Lung (tissue), 17 donors: ENCODE measurements at places on chromosomes 12 and 14.

- no peaks in the 10 kb centered on the region for H3K4me1 ChIP-seq
- DNase-seq: no peak
- H3K4me3 ChIP-seq: no peak overlapping the region
- H3K36me3 ChIP-seq: peaks cover 8% of the 10 kb centered on the region
- no peak overlapping the region for H3K27ac ChIP-seq
These were observed 49.7 kb upstream of the SAV1 start for GRCh38 chr14:50717811-50718210.

- peak; percentile 90 for DNase-seq
- H3K27ac ChIP-seq: no peak overlapping the region
- H3K27me3 ChIP-seq: peaks cover 79% of the 10 kb centered on the region
- H3K4me1 ChIP-seq: no peaks in the 10 kb centered on the region
- H3K4me3 ChIP-seq: no peak overlapping the region
These were observed 1.2 kb downstream of the PRMT8 start for GRCh38 chr12:3491938-3492792.

GRCh38 chr12:18486036-18486435, 224.7 kb downstream of the PIK3C2G start:
- no peak overlapping the region for H3K4me3 ChIP-seq
- H3K27me3 ChIP-seq: peaks cover 2% of the 10 kb centered on the region
- no peak for DNase-seq
- no peaks in the 10 kb centered on the region for H3K4me1 ChIP-seq
- H3K27ac ChIP-seq: no peak overlapping the region

DNA sequence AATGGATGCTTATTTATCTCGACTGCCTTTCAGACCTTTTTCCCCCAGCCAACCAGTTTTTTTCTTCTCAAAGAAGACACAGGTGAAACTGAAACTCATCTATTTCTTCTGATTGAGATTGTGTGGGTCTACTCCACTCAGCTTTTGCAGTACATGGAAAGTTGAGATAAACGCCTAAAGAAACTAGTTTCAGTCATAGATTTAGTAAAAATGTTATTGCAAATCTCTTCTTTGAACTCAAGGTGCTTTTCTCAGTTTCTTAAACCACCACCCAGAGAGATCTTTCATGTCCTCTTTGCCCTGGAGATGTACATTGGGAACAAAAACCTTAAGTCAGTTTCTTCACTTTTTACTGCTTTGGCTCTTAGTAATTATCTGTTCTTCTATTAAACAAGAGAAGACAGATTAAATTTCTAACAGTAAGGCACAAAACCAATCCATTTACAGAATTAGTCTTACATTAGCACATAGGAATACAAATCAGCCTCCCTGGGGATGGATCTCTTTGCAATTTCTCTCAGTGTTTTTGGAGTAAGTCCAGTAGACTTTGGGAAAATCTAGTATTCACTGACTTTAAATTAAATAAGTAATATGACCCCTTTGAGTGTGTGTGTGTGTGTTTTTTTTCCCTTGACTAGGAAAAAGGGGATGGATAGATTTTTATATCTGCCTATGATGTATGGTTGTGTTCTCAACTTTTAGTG, 11.6 kb downstream of the FBXW8 start:
- H3K4me1 ChIP-seq: peaks cover 4% of the 10 kb centered on the region
- no peaks in the 10 kb centered on the region for H3K27me3 ChIP-seq
- no peak overlapping the region for H3K27ac ChIP-seq
- no peak for DNase-seq
- H3K4me3 ChIP-seq: no peak overlapping the region

GRCh38 chr14:20578784-20579502, 8.9 kb downstream of the RNASE11 start:
- H3K27ac ChIP-seq: no peak overlapping the region
- H3K36me3 ChIP-seq: no peaks in the 10 kb centered on the region
- DNase-seq: no peak
- no peaks in the 10 kb centered on the region for H3K27me3 ChIP-seq
- H3K4me1 ChIP-seq: no peaks in the 10 kb centered on the region
- no peak overlapping the region for H3K4me3 ChIP-seq

DNA sequence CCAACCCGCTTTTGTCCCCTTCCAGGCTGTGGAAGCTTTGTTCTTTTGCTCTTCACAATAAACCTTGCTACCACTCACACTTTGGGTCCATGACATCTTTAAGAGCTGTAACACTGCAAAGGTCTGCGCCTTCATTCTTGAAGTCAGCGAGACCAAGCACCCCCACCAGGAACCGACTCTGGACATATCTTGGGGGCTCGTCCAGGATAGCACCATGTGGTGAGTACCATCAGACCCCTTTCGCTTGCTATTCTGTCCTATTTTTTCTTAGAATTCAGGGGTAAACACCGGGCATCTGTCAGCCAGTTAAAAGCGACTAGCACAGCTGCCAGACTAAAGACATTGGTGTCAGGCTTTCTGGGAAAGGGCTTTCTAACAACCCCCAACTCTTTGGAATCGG, 137.6 kb upstream of the PPFIA2 start:
- H3K36me3 ChIP-seq: no peaks in the 10 kb centered on the region
- no peak overlapping the region for H3K27ac ChIP-seq
- H3K4me1 ChIP-seq: no peaks in the 10 kb centered on the region
- H3K4me3 ChIP-seq: no peak overlapping the region
- no peak for DNase-seq
- no peaks in the 10 kb centered on the region for H3K27me3 ChIP-seq

- H3K4me3 ChIP-seq: no peak overlapping the region
- DNase-seq: peak; percentile 25
- no peaks in the 10 kb centered on the region for H3K27me3 ChIP-seq
- no peak overlapping the region for H3K27ac ChIP-seq
- H3K36me3 ChIP-seq: no peaks in the 10 kb centered on the region
- no peaks in the 10 kb centered on the region for H3K4me1 ChIP-seq
These were observed 148.1 kb upstream of the NRXN3 start for GRCh38 chr14:78022059-78022458.

GRCh38 chr12:116697716-116698115, 40.2 kb downstream of the SPRING1 start:
- DNase-seq: peak; percentile 66
- no peak overlapping the region for H3K4me3 ChIP-seq
- H3K4me1 ChIP-seq: peaks cover 20% of the 10 kb centered on the region
- H3K27me3 ChIP-seq: no peaks in the 10 kb centered on the region

DNA sequence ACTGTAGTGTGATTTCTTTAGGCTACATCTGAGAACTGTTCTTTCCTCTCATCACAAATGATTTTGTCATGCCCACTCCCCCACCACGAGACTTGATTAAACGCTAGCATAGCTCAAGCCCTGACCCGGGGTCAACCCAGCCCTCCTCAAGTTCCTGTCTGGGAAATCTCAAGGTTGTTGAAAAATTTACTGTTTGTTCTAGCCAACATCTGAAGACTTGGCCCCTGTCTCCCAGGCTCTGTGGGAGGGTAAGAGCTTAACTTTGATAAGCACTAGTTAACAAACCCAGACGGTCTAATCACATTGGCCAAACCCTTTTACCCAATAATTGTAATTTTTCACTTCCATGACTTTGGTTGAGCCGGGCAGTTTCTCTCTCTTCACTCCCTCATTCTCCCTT, 86.2 kb upstream of the AMIGO2 start:
- H3K36me3 ChIP-seq: no peaks in the 10 kb centered on the region
- H3K4me3 ChIP-seq: no peak overlapping the region
- H3K27ac ChIP-seq: no peak overlapping the region
- H3K27me3 ChIP-seq: no peaks in the 10 kb centered on the region

GRCh38 chr14:97276573-97276972, 479.4 kb downstream of the VRK1 start:
- no peaks in the 10 kb centered on the region for H3K36me3 ChIP-seq
- no peak for DNase-seq
- H3K4me3 ChIP-seq: no peak overlapping the region
- peaks cover 2% of the 10 kb centered on the region for H3K27me3 ChIP-seq

DNA sequence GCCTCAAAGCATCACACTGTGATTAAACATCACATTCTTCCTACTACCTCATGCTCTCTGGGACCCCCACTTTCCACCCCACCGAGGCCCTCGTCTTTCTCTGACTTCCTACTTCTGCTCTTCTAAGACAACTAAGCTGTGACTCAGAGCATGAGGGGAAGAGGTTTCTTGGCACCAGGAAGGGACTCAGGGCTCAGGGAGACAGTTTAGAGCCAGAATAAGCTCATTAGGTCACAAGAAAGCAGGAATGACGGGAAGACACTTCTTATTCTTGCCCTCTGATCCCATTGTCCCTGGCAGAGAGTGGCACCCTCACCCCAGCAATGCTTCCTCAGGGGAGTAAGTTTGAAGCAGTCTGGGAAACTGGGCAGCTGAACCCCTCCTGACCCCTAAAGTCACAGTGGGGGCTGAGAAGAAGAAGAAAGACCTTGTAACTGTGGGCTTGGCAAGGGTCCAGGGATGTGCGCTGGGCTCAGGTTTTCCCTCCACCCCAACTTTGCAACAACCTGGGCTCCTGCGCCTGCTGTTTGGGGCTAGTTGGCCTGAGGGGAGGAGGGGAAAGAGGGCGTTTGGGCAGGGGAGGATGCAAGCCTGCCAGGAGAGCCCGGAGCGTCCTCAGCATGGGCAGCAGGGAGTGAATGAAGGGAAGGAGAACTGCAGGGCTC, 64.6 kb upstream of the ACTN1 start:
- H3K4me1 ChIP-seq: peaks cover 40% of the 10 kb centered on the region
- no peak for DNase-seq
- H3K4me3 ChIP-seq: no peak overlapping the region
- H3K27me3 ChIP-seq: no peaks in the 10 kb centered on the region

DNA sequence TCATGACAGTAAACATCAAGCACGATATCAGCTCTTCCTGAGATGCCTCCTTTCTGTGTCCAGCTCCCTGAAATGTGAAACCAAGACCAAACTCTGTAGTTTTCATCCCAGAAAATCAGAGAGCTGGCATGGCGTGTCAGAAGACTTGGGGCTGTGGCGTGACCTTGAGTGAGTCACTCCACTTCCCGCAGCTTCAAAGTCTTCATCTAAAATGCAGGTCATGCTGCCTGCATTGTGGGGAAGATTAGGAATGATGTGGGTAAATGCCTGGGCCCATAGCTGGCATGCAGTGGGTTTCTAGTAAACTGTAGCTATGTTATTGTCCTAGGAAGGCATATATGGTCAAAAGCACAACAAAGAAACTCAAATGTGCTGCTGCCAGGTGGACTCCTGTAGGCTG, 28.8 kb downstream of the OAS2 start:
- H3K4me1 ChIP-seq: no peaks in the 10 kb centered on the region
- H3K27me3 ChIP-seq: peaks cover 21% of the 10 kb centered on the region
- no peak for DNase-seq
- H3K36me3 ChIP-seq: peaks cover 44% of the 10 kb centered on the region

- DNase-seq: peak; percentile 92
- H3K4me3 ChIP-seq: no peak overlapping the region
- H3K27ac ChIP-seq: peak overlapping the region; percentile 61
- H3K4me1 ChIP-seq: peaks cover 65% of the 10 kb centered on the region
These were observed 128.0 kb downstream of the GPR135 start for GRCh38 chr14:59337141-59337611.

- H3K36me3 ChIP-seq: no peaks in the 10 kb centered on the region
- peak overlapping the region; percentile 72 for H3K4me3 ChIP-seq
- H3K4me1 ChIP-seq: peaks cover 27% of the 10 kb centered on the region
These were observed 25.7 kb downstream of the KLRK1 start for GRCh38 chr12:10363914-10364814.

DNA sequence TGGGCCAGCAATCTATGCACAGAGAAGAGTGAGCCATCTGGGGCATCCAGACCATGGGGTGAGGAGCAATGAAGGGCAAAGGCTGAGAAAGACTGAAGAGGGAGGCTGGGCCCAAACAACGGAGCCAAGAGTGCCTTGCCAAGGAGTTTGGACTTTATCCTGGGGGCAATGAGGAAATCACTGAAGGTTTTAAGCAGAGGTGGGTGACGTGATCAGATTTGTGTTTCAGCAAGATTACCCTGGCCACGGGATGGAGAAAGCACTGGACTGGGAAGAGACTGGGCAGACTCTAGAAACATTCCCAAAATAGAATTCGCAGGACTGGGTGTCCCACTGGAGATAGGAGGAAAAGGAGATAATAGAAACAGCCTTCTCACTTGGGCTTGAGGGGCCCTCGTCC, 65.3 kb downstream of the DPF3 start:
- peak overlapping the region; percentile 79 for H3K27ac ChIP-seq
- no peak for DNase-seq
- no peaks in the 10 kb centered on the region for H3K36me3 ChIP-seq
- H3K4me3 ChIP-seq: no peak overlapping the region

- DNase-seq: peak; percentile 80
- peaks cover 35% of the 10 kb centered on the region for H3K4me1 ChIP-seq
- H3K27me3 ChIP-seq: no peaks in the 10 kb centered on the region
- H3K4me3 ChIP-seq: no peak overlapping the region
- no peaks in the 10 kb centered on the region for H3K36me3 ChIP-seq
These were observed 12.5 kb upstream of the IRF2BPL start for GRCh38 chr14:77040741-77041653.

- H3K27ac ChIP-seq: no peak overlapping the region
- no peaks in the 10 kb centered on the region for H3K27me3 ChIP-seq
- H3K4me1 ChIP-seq: no peaks in the 10 kb centered on the region
- no peak for DNase-seq
These were observed 2.7 kb downstream of the ACTN1 start for GRCh38 chr14:68976160-68977067.

- no peaks in the 10 kb centered on the region for H3K27me3 ChIP-seq
- no peak overlapping the region for H3K27ac ChIP-seq
- no peak for DNase-seq
- H3K4me1 ChIP-seq: no peaks in the 10 kb centered on the region
These were observed 25.9 kb upstream of the GALNT16 start for GRCh38 chr14:69234106-69234505.

- no peak overlapping the region for H3K4me3 ChIP-seq
- no peaks in the 10 kb centered on the region for H3K36me3 ChIP-seq
- no peak overlapping the region for H3K27ac ChIP-seq
- no peaks in the 10 kb centered on the region for H3K27me3 ChIP-seq
These were observed 5.4 kb upstream of the TUBA1C start for GRCh38 chr12:49259452-49259851.

DNA sequence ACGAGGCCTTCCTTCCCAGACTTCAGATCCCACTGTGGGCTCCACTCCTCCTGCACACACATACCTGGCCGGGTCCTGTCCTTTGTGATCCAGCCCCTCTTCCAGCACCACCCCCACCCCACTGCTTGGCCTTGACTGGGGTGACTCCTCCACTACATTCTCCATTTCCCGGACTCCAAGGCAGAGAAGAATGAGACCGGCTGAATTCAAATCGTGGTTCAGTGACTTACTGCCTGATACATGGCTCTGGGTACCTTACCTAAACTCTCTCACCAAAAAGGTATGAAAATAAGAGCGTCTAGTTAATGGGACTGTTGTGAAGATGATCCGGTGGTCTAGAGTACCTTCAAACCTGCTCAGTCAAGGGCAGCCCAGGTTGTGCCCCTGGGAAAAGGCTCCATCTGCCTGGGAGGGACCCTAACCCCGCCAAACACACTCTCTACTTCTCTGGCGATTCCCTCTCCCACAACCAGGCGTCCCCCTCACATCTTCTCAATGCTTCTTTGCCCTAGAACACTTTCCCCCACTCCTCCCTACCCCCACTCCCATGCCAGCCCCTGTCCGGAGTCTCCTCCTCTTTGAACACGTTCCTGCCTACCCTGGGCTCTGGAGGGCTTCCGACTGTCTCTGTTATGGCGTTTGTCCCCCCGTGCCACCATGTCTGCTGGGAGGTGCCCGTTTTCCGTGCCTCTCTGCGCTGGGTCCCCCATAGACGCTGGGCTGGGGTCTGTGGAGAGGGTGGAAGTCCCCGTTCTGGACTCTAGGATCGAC, 1.5 kb upstream of the ZBTB42 start:
- peaks cover 36% of the 10 kb centered on the region for H3K4me1 ChIP-seq
- H3K36me3 ChIP-seq: no peaks in the 10 kb centered on the region
- no peaks in the 10 kb centered on the region for H3K27me3 ChIP-seq
- peak; percentile 89 for DNase-seq
- H3K27ac ChIP-seq: peak overlapping the region; percentile 84
- no peak overlapping the region for H3K4me3 ChIP-seq
